Endothelial cell (in vitro differentiated cells): ENCODE measurements at places on chromosomes 2 and 18. TPM values are rescaled to one million over a fixed set of nuclear protein-coding genes. Genes with fewer than 3 reads are reported as not detected.

DNA sequence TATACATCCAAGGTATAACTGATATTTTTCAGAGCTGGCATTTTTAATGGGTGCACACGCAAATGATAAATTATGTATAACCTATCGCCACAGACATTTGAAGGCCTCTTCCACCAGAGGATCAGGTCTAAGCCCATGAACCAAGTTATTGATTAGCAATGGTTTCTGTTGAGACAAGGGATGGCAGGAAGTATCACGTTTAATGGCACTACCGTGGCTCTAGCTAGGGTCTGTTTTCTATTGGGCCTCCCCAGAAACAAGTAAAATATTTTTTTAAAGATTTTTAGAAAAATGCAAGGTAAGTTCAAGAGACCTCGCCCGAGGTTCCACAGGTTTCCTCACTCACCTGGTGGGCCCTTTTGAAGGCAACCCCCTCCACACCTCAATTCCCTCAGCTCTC is 667 bp downstream of the GFPT1 start:
- DNase-seq: no peak

CFAP65 gene
- 0.59 TPM for total RNA-seq

GRCh38 chr2:191631754-191632153 is 46.2 kb upstream of the NABP1 start:
- DNase-seq: no peak

LDLRAD4 gene
- 34.1 TPM for total RNA-seq
